T-helper 2 cell (primary cell): ENCODE measurements at places on chromosomes 4 and X.

DNA sequence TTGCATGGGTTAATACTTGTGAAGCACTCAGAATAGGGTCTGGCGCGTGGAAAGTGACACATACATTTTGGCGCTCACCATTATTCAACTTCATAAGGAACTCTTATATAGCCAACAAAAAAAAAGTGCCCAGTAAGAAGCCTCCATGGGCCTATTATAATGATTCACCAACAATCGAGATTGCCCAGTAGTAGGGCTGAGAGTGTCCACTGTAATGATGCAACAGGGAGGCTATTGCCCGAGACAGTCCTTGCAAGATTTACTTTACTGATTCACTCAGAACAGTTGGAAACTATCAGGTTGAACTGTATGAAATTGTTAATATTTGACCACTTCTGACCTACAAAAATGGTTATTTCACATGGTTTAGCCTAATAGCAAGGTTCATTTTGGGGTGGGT lies 86.0 kb downstream of the PJA1 start:
- DNase-seq, result no peak

DNA sequence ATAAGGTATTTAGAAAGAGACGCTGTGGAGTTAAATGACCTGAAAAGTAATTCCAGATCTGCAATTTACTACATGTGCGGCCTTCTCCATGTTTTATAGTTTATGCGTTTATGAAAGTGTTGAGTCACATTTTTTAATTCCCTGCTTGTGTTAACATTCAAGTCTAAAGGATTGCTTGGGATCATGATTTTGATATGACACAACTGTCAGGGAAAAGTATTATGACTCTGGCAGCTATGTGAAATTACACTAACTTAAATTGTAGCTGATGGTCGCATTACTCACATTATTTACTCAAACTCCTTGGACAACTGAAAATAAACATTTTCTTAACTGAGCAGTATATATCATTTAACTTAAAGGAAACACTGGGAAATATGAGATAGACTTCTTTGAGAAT lies 14.3 kb upstream of the GABRB1 start:
- DNase-seq, result no peak

DNA sequence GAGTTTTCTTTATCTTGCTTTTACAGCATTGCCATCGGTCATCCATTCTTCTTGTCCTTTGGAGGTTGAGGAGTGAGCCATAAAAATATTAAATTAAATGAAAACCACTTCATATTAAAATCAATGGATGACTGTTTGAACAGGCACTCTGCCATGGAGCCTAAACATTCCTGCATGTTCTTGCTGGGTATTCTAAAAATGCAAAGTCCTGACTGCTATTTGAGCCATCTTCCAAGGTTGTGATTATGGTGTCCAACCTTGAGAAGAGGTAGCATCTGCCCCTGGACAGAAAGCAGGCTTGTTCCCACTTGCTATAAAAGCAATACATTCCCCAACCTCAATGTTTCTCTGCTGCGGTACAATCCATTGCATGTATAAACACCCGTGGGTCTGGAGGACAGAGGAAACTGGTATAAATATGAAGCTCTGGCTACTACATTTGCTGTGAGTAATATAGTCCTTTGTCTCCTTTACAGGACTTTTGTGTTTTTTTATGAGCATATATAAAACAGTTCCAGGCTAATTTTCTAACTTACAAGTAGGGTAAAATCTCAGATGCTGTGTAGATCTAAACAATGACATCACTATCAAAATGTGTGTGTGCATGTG lies 70.9 kb upstream of the FAT4 start:
- DNase-seq, result no peak

DNA sequence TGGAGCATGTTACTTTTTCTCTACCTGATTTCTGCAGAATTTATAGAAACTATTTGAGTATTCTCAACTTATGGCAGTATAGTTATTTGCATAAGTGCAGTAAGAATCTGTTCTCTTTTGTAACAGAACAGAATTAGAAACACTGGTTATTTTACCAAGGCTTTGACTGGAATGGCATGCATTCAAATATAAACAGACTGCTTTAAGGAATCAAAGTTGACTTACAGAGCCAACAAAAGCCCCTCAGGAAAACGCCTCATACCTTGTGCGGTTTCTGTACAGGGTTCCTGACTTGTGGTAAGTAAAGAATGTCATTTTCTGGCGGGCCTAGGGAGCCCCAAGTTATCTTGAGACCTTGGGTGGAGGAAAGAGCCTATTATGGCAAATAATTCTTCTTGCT lies 97.1 kb downstream of the GPR143 start:
- DNase-seq, result no peak

- no peak for DNase-seq
Measured at GRCh38 chrX:118506805-118507480, 11.3 kb downstream of the DOCK11 start.

GRCh38 chrX:134457708-134458107 lies 2.3 kb upstream of the HPRT1 start:
- no peak for DNase-seq

- DNase-seq, result no peak
Measured at GRCh38 chr4:72112514-72113156, 80.8 kb downstream of the NPFFR2 start.

GRCh38 chr4:123786920-123787319 lies 390.3 kb downstream of the SPRY1 start:
- DNase-seq, result no peak

- DNase-seq, result no peak
Measured at GRCh38 chrX:1719270-1719669, 104.4 kb downstream of the ASMT start.

DNA sequence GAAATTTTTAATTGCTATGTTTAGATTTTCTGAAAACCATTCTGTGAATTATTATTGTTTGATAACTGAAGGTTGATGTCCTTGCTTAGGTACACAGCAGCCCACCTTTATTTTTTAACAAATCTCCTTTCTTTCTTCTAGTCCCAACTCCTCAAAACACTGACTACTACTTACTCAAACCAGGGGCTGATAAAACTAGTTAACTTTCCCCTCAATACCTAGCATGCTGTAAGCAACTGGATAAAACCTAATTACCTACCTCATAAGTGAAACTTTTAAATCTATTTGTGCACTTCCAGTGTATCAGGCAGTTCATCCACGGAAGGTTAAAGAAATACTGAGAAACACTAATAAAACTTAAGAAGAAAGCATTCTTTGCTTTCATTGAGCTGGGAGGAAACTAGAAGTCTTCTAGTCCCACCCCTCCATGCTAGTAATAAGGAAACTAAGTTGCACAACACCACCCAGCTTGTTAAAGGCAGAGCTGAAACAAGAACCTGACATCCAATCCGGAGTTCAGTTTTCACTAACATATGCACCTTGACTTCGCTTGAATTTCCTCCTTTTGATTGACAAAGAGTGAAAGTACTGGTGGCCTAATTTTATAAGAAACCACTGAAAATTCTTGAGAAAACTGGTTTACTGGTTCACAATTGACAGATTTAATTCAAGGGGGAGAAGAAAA lies 180.2 kb upstream of the TET2 start:
- peak; percentile 97 for DNase-seq

GRCh38 chr4:7771541-7772507 lies 167.8 kb downstream of the AFAP1 start:
- DNase-seq, result no peak

DNA sequence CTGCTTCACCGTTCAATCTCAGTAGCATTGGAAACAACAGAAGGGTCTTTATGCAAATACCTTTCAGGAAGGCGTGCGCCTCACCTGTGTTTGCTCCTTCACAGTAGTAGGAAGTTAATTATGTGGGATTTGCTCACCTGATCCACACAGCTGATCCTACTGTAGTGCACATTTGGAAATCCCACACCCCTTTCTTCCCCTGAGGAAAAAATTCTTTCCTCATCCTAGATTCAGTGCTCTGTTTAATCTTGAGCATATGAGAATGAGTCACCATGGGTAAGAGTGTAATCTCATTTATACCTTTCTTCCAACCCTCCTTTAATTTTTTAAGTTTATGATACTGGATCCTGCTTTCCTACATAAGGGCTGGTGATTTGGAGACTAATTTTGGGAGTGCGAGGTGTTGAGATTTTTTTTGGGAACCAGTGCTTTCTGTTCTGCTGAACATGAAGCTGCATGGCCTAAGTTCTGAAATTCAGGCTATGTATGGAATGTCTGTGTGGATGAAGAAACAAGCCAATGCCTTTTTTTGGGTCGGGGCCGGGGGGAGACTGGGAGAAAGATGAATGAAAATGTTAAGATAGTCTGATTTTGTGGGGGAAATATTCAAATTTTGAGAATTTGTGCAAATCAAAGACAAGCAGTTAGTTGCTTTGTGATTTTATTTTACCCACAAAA lies 19.0 kb downstream of the GAB1 start:
- DNase-seq, result no peak

GRCh38 chrX:52261125-52261462 lies 76.4 kb downstream of the MAGED4 start:
- DNase-seq, result no peak

- DNase-seq, result peak; percentile 33
Measured at GRCh38 chr4:152937336-152938236, 1.5 kb downstream of the FHDC1 start.

- DNase-seq, result no peak
Measured at GRCh38 chr4:143307531-143307930, 29.1 kb upstream of the GAB1 start.

GRCh38 chr4:166991006-166991561 lies 243.2 kb downstream of the SPOCK3 start:
- DNase-seq, result no peak

GRCh38 chr4:107792711-107793110 lies 32.0 kb upstream of the SGMS2 start:
- no peak for DNase-seq

- DNase-seq, result no peak
Measured at GRCh38 chr4:183374950-183375555, 52.8 kb upstream of the CLDN24 start.

DNA sequence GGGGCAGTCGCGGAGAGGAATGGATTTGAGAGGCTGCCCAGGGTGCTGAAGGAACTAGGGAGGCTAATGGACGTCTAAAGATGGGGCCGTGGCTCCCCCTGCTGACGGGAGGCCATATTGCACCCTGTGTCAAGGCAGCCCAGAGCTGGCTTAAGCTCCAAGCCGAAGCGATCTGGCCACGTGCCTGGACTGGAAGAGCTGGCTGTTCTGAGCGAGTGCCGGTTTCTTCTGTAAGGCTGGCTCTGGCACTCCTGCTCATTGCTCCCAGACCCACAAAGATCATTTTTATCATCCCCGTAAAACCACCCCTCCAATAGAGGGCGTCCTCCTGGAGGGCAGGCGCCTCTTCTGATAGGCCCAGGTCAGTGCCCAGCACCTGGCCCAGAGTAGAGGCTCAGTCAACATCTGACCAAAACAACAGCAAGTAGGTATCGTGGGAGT lies 5.6 kb downstream of the PNCK start:
- peak; percentile 63 for DNase-seq

GRCh38 chr4:57612279-57612678 lies 502.1 kb upstream of the IGFBP7 start:
- no peak for DNase-seq

DNA sequence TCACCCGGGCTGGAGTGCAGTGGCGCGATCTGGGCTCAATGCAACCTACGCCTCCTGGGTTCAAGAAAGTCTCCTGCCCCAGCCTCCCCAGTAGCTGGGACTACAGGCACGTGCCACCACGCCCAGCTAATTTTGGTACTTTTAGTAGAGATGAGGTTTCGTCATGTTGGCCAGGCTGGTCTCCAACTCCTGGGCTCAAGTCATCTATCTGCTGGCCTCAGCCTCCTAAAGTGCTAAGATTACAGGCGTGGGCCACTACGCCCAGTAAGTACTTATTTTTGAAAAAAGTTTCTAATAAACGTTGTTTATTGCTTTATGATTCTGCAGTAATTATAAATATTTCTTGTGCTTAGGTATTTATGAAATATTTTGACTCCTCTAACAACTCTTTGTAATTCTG lies 4.3 kb upstream of the PCSK1N start:
- no peak for DNase-seq

GRCh38 chr4:27662426-27662825 lies 801.8 kb downstream of the STIM2 start:
- no peak for DNase-seq

DNA sequence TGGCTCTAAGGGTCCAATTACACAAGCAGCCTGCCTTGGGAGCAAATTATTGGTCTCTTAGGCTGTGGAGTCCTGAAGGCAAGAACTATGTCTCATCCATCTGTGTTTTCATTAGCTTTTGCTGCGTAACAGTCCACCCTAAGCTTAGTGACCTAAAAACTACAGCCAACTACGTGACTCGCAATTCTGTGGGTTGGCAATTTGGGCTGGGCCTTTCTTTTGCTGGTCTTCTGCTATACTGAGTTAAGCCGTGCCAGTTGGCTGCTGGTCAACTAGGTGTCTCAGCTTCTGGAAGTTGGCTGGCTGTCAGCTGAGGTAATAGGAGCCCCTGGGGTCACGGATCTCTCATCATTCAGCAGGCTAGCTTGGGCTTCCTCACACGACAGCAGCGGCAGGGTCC lies 205.6 kb upstream of the S100G start:
- DNase-seq, result no peak

DNA sequence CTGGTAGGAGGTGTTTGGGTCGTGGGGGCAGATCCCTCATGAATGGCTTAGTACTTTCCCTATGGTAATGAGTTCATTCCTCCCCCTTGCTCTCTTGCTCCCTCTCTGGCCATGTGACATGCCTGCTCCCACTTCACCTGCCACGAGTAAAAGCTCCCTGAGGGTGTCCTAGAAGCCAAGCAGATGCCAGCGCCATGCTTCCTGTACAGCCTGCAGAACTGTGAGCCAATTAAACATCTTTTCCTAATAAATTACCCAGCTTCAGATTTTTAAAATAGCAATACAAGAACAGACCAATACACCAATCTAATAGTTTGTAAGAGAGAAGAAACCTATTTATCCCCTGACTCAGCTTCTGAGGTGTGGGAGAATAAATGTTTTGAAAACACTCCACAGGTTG lies 60.5 kb downstream of the FGFBP1 start:
- no peak for DNase-seq

DNA sequence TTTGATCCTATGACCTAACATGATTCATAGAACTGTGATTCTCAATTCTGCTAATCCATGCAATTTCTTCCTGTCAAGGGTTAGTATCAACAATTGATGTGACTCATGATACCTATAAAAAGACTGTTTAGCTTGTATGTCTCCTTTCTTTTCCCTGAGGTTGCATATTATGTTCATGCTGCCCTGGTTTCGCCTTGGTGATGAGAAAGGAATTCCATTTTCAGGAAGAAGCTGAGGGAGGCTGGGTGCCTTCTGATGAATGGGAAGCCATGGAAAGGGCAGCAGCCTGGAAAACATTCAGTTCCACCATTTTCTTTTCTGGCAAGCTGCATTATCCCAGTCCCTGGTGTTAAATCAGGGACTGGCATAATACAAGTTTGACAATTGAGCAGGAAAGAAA lies 976.5 kb downstream of the RPA4 start:
- DNase-seq, result no peak
